ENCODE measurements at places on chromosomes 1 and 21. TPM values are rescaled to one million over a fixed set of nuclear protein-coding genes. Genes with fewer than 3 reads are reported as not detected.

Gene MRPS14
- total RNA-seq, result 35.3 TPM

Gene LCE1D
- total RNA-seq, result not detected

GRCh38 chr1:18354612-18355011 lies 126.1 kb upstream of the KLHDC7A start:
- no peaks in the 10 kb centered on the region for H3K36me3 ChIP-seq
- H3K27me3 ChIP-seq, result no peaks in the 10 kb centered on the region
- no peak for DNase-seq
- no peaks in the 10 kb centered on the region for H3K4me1 ChIP-seq
- H3K4me3 ChIP-seq, result no peak overlapping the region

DNA sequence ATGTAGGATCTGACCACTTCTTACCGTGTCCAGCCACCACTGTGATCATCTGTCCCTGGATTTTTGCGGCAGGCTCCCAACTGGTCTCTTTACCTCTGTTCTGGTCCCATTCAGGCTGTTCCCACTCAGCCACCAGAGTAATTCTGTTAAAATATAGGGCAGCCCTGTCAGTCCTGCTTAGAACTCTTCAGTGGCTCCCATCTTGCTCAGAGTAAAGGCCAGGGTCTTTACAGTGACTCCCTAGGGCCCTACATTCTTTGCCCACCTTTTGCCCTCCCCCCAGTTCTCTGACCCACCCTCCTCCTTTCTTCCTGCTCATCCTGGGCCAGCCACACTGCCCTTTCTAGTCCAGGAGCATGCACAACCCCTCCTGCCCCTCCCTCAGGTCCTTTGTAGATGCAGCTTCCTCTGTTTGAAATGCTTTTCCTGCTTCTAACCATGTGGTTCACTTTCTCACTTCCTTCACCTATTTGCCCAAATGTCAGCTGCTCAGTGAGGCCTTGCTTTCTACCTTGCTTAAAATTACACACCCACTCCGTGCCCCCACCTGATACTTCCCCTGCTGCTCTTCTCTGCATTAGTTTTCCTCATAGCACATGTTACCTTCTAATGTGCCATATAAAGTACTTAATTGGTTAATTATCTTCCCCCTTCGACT lies 7.8 kb downstream of the UBIAD1 start:
- H3K4me1 ChIP-seq, result no peaks in the 10 kb centered on the region
- no peaks in the 10 kb centered on the region for H3K27me3 ChIP-seq
- peaks cover 4% of the 10 kb centered on the region for H3K36me3 ChIP-seq
- H3K4me3 ChIP-seq, result no peak overlapping the region
- H3K27ac ChIP-seq, result no peak overlapping the region

DNA sequence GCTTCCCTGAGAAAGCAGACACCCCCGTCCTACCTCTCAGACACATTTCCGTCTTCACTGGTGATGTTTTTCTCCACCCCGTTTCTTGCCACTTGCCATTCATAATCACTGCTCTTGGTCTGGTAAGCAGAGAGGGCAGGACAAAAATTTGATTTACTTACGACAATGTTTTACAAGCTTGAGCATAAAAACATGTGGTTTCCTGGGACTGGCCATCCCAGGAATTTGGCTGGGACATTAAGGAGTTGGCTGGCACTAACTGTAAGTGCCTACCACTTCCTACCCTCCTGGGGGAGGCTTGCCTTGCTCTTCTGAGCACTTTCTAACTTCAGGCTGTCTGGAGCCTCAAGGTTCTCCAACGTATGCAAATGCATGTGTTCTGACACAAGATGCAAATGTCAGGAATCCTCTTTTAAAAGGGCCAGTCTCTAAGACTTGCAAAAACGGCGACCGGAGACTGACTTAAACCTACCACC lies 24.2 kb downstream of the ZBTB18 start:
- DNase-seq, result no peak
- no peaks in the 10 kb centered on the region for H3K36me3 ChIP-seq
- no peaks in the 10 kb centered on the region for H3K4me1 ChIP-seq
- no peaks in the 10 kb centered on the region for H3K27me3 ChIP-seq
- no peak overlapping the region for H3K4me3 ChIP-seq

DNA sequence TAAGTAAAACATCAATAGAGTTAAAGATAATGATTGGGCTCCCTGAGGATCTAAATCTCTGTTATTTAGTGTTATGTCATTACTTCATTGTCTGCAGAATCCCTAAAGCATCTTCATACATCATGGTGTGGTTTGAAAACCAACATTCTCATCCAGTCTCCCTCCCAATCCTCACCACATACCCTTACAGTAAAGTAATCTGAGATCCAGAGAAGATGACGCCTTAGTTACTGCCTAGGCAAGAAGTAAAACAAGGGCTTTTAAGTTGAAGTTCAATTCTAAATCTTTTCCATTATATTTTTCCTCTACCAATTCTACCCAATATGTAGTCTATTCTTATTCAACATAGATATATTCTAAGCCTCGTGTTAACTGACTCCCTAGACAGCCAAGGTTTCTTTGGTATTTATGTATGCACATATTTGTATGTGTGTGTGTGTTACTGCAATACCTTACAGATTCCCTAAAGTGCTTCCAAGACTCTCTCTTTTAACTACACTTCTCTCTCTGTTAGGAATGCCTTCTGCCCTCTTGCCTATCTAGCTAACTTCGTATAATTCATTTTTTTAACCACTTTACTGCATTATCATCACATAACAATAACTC lies 17.3 kb downstream of the DPH5 start:
- H3K27ac ChIP-seq, result no peak overlapping the region
- no peak for DNase-seq
- no peaks in the 10 kb centered on the region for H3K27me3 ChIP-seq
- H3K4me1 ChIP-seq, result peaks cover 16% of the 10 kb centered on the region

GRCh38 chr1:67004176-67004575 lies 49.8 kb downstream of the SLC35D1 start:
- no peaks in the 10 kb centered on the region for H3K36me3 ChIP-seq
- no peak for DNase-seq
- H3K27ac ChIP-seq, result no peak overlapping the region
- H3K27me3 ChIP-seq, result no peaks in the 10 kb centered on the region
